Hematopoietic multipotent progenitor cell (in vitro differentiated cells): ENCODE measurements at places on chromosomes 4 and X.

GRCh38 chrX:18146954-18147353, 73.7 kb downstream of the BEND2 start:
- DNase-seq, result no peak

DNA sequence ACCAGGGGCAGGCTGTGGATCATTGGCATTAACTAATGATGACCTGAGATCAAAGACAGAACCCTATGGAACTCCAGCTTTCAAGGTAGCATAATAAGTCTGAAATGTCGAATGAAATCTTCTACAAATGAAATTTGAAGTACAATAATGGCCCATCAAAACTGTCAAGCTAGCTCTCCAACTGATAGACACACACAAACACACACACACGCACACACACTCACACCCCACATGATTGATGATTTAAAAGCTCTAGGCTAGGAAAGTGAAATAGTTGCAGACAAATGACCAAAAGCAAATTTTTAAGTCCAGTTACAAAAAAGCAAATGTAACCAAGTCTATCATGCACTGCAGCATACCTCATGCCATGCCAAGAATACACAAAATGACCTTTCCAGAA, 655.7 kb downstream of the C4orf33 start:
- no peak for DNase-seq

- DNase-seq, result no peak
These were observed 45.6 kb upstream of the ANK2 start for GRCh38 chr4:113003841-113004240.

DNA sequence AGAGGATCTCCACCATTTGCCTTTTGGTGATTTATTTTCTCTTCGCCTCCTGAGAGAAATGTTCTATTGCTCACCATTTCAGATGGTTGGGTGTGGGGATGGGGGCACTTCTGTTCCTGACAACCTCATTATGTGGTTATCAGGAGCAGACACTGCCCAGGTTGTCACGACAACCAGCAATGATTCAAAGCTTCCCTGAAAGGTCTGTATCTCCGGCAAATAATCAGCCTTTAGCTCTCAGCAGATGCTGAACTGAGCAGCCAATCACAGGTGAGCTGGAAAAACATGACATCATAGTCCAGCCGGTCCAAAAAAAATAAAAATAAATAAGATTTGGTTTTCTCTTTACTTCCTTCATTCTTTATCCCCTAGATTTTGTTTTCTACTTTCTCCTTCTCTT, 5.5 kb upstream of the PAK3 start:
- no peak for DNase-seq

GRCh38 chr4:84855774-84856173, 110.7 kb downstream of the WDFY3 start:
- no peak for DNase-seq
